Activated naive CD8-positive, alpha-beta T cell treated with anti-CD3 and anti-CD28 coated beads, Interleukin-2, amount 50 U/mL, for 16 hours (primary cell): ENCODE measurements at places on chromosomes 16 and 17.

GRCh38 chr17:50219939-50220465, 18.6 kb upstream of the COL1A1 start:
- no peak for DNase-seq

- DNase-seq: no peak
These were observed 36.8 kb upstream of the CES5A start for GRCh38 chr16:55912022-55912421.

DNA sequence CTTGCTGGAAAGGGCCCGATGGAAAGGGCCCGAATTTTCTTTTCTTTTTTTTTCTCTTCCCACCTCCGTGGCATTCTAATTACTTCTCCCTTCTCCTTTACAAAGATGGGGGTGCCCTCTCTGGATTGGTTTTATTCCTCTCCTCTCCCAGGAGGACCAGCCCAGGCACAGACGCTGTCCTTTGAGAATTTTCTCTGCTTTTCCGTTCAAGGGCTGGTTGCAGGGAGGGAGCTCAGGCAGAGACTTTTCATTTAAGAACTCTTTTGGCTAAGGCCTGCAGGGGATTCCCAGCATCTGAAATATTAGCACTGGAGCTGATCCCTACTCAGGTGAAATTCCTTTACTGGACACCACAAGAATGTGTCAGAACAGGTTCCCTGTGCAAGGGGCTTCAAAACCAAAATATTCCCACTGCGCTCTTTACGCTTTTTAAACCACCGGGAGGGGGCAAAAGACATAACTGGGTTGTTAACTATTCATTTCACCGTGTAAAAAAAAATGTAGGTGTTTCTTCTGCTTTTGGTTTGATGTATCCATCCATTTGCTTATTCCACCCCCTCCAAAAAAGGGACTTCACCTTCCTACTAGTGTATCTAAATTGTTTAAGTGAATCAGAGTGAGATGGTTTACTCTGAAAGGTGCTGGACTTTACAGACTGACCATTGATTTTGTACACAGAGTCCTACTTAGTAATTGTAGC, 1.4 kb downstream of the NFAT5 start:
- DNase-seq: no peak

DNA sequence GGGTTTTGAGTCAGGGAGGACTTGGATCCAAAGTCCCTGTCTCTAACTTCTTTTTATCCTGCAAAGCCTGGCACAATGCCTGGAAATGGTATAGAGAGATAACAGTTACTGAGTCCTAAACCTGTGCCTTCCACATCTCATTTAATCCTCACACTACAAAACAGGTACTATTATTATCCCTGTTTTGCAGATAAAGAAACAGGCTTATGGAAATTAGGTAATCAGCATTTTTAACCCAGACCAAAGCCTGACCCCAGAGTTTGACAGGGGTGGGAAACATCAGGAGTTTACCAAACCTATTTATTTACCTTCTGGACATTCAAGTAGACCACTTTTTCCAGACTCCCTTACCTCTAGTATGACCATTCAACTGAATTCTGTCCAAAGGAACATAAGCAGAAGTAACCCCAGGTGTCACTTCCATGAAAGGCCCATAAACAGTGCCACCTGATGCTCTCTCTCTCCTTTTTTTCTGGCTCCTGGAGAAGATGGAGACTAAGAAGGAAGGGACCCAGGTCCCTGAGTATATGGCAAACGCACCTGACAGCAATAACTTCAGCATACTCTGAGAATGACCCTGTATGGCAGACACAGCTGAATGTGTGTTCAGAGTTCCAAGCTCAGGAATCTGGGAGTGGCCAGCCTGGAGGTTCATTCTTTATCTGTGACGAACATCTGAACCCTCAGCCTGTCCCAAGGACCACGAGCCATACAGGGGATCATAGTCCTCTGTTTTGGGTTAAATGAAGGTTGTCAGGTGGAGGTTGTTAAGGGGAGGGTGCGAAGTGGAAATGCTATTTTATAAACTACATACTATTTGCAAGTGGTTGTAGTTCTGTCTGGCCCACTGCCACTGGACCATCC, 62.7 kb downstream of the HLF start:
- DNase-seq: no peak

DNA sequence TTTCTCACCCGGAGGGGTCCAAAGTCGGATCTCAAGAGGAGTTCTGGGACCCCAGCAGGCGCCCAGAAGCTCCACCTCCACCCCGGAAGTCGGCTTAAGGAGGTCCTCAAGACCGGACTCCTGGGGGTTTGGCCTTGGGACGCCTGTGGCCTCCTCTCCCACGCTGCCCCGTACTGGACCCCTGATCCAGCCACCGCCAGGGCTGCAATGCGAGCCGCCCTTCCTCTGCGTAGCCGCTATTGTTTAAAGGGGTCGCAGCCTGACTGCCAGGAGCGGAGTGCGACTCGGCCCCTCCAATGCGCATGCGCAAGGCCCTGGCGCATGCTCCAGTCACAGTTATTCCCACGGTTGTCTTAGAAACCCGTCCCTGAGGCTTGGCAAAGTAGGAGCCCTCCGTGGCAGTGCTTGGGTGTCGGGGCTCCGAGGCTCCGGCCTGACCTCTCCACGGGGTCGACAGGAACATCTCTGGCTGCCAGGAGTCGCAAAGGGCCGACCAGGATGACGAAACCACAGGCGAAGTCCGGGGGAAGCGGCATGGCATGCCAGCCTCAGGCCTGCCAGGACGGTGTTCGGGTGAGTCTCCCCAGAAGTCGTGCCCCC, 719.0 kb downstream of the KCNJ18 start:
- DNase-seq: no peak
